ENCODE measurements at places on chromosomes 6 and 20.

GRCh38 chr6:56807989-56808337, 146.9 kb upstream of the BEND6 start:
- no peak for DNase-seq

DNA sequence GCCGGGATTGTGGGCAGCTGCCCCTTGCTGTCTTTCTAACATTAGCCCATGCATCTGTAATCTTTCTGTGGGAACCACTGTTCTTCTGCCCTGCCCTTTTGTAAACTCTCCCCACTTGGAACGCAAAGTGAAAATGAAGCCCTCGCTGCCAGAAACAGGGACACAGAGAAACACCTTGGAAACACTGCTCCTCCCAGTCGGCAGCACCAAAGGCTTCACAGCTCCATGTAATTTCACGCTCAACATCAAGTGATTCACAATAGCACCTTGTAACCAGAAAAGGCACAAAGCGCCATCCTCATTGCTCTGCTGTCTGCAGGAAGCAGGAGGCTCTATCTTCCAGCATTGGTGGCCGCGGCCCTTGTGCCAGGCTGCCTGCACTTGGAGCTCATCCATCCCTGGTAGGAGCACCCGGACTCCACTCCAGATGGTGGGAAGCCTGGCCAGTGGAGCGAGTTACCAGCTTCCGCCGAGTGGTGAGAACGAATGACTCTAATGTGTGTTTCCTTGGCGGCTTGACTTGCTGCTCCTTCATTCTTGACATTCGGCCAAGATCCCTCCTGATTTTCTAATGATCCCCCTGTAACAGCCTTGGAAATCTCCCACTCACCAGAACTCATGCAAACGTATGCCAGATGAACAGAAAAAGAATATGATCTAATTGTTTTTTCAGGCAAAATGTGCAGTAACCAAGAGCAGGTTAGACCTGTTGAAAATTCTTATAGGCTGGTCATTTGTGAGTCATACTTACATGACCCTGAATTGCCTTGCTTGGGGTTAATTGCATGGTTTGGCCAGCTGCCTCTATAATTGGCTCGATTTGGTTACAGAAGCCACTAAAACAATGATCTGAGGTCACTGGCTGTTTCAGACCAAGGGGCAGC, 169.1 kb upstream of the CDYL start:
- DNase-seq = no peak

GRCh38 chr6:150601439-150601838, 1.8 kb downstream of the PLEKHG1 start:
- DNase-seq = no peak

DNA sequence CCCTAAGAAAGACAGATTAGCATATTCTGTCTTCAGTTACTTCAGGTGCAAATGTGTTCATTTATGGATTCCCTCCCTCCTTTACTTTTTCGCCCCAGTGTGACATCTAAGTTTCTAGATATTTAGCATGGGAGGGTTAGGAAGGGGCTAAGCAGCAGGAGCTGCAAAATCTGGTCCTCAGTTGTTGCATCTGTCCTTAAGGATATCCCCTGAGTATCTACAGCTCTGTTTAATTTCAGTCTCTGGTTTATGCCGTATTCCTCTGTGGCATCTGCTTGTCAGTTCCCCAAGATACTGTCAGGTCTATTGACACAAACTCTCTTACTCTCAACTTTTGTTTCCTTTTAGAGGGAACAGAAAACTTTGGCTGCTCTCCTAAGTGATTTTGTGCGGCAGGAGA, 754.6 kb upstream of the MAP3K7 start:
- no peak for DNase-seq

GRCh38 chr6:84227044-84227433, 404 bp downstream of the CEP162 start:
- DNase-seq = no peak

GRCh38 chr6:6885521-6886170, 222.1 kb upstream of the RREB1 start:
- DNase-seq = no peak

DNA sequence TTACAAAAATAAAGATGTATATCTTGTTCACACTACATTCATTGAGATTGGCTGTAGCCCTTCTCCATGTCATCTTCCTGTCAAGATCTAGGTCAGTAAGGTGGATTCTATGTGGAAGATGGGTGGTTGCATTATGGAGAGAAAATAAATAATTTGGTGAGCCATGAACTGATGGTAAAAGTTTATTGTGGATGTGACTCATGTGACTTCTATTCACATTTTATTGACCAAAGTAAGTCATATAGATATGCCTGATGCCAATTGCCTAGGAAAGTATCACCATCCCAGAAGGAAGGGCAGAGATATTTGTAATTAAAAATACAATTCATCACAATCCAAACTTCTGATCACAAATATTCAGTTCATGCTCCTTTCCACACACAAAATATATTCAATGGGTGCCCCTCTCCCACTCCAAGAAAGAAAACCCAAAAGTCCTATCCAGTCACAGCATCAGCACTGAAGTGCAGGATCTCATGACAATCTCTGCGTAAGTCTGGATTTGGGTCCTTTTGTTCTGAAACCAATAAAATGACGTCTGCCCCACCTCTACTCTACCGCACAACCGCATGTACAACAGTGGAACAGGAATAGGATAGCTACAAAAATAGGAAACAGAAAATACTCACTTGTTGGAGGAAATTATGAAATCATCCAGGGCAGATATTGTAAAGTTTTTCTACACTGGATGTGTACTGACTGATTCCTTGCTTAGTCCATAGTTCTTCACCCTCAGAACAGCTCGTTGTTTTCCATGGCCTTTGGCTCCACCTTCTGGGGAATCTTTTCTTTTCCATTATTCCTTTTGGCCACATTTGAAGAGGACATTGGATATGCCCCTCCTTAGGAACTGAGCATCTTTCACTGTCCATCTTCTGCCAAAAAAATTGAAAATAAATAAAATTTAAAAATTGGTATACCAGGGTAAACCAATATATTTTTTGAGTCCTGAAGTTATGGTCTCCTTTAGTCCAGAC, 16.1 kb upstream of the SLC17A3 start:
- no peak for DNase-seq

- no peak for DNase-seq
Measured at GRCh38 chr6:15698471-15698870, 35.6 kb upstream of the DTNBP1 start.

DNA sequence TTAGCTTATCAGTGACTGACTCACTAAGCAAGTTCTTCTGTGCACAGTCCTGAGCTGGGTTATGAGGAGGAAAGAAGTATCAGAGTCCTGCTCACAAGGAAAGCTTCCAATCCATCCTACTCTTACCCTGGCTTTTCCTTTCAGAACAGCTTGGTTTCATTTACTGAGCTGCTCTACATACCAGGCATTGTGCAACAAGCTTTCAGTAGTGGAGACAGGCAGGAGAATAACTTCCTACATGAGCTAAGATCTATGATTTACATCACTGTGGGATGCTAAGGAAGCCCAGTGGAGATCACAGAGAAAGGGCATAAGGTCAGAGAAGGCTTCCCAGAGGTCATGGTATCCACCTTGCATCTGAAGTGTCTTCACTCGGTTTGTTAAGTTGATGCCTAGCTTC, 144.5 kb downstream of the MAP3K7 start:
- no peak for DNase-seq

DNA sequence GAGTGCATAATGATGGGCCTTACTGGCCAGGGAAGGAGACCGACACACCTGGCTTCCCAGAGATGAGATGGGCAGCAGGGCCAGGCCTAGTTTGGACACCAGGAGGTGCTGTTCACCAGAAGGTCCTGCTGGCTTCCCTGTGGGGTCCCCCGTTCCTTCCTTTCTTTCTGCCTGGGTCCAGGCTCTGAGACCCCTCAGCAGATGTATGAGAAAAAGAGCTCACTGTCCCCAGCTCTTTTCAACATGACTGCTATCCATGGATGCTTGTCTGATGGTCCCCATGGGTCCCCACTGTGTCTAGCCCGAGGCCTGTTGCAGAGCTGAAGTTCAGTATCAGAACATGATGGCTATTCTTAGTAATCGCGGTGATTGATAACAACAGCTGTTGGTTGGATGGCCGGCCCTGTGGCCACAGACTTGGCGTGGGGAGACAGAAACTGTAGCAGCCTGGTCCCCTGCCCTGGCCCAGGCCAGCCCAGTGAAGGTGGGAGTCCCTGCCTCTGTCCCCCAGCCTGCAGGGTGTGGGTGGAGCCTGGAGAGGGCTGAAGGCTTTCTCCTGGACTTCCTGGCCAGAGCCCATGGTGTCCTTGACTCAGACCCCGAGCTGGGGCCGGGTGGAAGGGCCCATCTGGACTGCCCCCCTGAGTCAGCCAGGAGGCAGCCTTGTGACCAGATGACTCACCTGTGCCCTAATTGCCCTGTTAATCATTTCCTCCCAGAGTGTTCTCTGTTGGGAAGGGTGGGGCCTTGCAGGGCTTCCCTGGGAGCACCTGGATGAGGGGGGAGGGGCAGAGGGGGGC, 9.9 kb upstream of the BAK1 start:
- no peak for DNase-seq

DNA sequence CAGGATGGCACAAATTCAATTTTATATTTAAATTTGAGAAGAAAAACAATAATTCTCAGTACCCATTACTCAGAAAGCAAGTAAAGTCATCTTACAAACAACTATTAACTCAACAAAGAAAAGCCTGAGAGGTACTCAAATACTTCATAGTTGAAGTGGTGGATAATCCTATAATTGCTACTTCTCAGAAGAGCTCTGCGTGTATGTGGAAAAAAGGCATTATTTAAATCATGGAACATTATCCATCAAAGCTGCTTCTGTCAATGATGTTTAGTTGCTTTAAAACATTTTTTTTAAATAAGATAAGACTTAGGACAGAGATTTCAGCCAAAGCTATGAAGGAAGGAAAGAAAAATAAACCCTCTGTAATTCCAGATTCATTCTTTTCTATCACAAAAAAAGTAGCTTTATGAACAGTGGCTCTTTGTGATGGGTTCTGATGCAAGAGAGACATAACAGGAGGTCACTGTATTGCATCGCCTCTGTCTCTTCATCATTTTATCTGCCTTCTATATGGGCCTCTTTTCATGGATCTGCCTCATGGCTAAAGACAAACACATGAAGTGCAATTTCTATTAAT, 367.9 kb upstream of the SLC35B3 start:
- no peak for DNase-seq

DNA sequence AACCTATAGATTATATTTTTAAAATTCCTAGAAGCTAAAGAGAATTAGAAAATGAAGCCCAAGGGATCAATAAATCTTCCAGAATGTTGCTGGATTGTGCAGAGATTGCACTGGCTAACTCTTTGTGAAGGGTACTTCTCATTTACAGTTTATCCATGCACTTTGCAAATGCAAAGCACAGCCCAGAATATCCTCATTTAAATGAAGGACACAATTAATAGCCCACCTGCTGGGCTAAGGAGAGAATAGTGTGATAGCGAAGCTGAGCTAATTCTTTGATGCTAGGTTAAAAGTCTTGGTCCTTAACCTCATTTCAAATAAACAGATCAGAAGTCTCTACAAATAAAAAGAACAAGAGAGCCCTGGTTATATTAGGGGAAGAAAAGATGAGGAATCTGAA, 72.5 kb downstream of the SMPDL3A start:
- no peak for DNase-seq
